ENCODE measurements at places on chromosomes 12 and 14. TPM values are rescaled to one million over a fixed set of nuclear protein-coding genes. Genes with fewer than 3 reads are reported as not detected.

DNA sequence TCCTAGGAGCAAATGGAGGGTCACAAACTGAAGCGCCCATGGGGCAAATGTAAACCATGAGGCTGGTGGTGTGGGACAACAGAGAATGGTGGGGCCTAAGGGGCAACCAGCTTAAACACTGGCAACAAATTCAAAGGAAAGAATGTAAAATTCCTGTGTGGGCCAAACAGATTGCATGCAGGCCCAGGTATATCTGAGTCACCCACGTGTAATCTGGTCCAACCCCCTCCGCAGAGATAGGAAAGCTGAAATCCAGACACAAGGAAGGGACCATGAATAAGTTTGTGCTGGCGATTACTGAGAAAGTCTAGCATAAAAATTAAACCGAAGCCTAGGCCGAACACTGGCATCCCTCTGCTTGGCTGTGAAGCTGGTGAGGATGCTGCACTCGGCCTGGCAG, 71.6 kb downstream of the ITPK1 start:
- no peak overlapping the region for H3K4me3 ChIP-seq
- peaks cover 32% of the 10 kb centered on the region for H3K4me1 ChIP-seq
- no peak overlapping the region for H3K27ac ChIP-seq

DNA sequence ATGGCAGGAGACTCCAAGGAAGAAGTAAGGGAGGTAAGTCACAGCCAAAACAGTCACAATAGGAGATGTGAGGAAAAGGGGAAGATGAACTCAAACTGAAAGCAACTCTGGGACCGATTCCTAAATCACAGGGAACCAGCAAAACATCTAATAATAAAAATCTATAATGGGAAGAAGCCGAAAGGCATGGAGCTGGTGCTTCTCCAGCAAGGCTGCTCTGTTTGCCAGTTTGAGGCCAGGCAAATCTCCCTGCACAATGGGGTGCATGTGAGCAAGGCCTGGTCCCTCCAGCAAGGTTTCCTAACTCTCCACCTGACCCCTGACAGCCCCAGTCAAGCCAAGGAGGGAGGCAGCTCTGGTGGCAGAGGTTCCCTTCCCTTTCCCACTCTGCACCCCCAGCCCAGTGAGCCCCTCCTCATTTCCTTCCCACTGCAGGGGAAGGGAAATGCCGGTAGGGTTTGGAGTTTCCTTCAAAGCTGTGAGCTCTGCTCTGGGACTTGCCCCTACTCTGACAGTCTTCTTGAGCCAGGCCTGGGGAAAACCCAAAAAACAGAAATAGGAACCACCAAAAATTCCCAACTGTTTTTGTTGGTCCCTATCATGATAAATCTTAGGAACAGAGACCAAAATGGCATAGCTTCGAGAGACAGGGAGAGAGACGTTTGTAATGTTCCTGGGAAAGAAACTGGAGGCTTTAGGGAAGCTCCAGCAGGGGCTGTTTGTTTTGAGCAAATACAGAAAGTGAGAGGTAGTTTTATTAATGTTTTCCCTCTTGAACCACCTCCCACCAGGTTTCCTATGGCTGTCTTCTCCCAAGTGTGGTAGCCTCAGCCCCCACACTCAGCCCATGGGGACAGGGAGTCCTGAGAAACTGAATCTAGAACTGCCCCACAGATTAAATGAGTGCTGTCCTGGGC, 34.6 kb downstream of the FMNL3 start:
- peak overlapping the region; percentile 92 for H3K27ac ChIP-seq
- H3K4me1 ChIP-seq: peaks cover 61% of the 10 kb centered on the region
- no peaks in the 10 kb centered on the region for H3K27me3 ChIP-seq
- H3K36me3 ChIP-seq: peaks cover 10% of the 10 kb centered on the region
- DNase-seq: no peak

The ARMH4 gene
- not detected for total RNA-seq

GRCh38 chr14:47191700-47192099, 483.7 kb downstream of the MDGA2 start:
- H3K27me3 ChIP-seq: no peaks in the 10 kb centered on the region
- no peaks in the 10 kb centered on the region for H3K36me3 ChIP-seq
- H3K4me1 ChIP-seq: no peaks in the 10 kb centered on the region
- DNase-seq: no peak
- H3K27ac ChIP-seq: no peak overlapping the region
- no peak overlapping the region for H3K4me3 ChIP-seq

Data from GM12878 (cell line).